ENCODE measurements at places on chromosomes 3 and 15.

GRCh38 chr3:102400142-102400541 is 34.7 kb upstream of the ZPLD1 start:
- DNase-seq: no peak

- no peak for DNase-seq
Measured at GRCh38 chr15:72516777-72517176, 42.6 kb downstream of the ARIH1 start.

GRCh38 chr3:16528581-16528993 is 15.1 kb upstream of the RFTN1 start:
- no peak for DNase-seq

- DNase-seq: peak; percentile 12
Measured at GRCh38 chr15:63344731-63345390, 36.8 kb downstream of the CA12 start.

GRCh38 chr15:41923401-41923997 is 29.6 kb upstream of the SPTBN5 start:
- no peak for DNase-seq

DNA sequence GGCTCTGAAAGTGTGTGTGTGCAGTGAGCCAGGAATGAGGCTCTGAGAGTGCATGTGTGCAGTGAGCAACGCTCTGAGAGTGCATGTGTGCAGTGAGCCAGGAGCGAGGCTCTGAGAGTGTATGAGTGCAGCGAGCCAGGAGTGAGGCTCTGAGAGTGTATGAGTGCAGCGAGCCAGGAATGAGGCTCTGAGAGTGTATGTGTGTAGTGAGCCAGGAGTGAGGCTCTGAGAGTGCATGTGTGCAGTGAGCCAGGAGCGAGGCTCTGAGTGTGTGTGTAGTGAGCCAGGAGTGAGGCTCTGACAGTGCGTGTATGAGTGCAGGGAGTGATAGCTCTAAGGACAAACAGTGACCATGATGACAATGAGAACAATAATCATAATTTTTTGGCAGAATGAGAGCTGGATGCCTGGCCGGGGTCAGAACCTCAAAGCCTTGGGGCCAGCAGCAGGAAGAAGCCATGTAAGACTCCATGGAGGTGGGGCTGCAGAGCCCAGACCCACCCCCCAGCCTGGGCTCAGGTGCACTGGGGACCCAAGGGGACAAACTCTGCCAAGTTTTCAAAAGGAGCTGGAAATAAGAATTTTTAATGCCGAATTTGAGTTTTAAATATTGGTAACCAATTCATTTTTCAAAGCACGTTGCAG is 85.7 kb upstream of the PRR20G start:
- no peak for DNase-seq

DNA sequence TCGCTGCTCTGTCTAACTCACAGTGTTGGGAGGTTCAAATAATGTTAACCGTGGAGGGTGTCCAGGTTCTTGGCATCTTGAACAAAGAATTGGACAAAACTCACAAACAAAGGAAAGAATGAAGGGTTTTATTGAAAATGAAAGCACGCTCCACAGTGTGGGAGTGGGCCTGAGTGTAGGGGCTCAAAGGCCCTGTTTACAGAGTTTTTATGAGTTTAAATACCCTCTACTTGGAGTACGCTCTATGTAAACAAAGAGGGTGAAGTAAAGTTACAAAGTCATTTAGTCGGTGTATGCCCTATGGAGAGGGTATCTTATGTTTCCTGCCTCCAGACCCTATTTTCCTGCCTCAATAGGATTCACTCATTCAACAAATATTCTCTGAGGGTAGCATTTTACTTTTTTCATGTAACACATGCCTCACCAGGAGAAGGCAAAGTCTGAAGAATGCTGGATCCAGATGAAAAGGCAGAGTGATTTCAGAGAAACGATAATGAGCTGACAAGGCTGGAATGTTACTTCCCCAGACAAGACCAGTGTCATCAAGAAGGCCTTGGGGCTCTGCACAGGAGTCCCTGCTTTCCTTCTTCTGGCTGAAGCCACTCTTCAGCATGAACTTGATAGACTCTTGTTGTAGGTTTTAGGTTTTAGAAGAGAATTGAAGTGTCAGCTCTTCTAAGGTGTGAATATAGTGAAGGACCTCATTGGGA is 163.6 kb downstream of the FAM43A start:
- no peak for DNase-seq

- DNase-seq: no peak
Measured at GRCh38 chr3:130935761-130936492, 42.0 kb downstream of the ATP2C1 start.

GRCh38 chr3:114329823-114330222 is 36.0 kb downstream of the TIGIT start:
- DNase-seq: no peak

DNA sequence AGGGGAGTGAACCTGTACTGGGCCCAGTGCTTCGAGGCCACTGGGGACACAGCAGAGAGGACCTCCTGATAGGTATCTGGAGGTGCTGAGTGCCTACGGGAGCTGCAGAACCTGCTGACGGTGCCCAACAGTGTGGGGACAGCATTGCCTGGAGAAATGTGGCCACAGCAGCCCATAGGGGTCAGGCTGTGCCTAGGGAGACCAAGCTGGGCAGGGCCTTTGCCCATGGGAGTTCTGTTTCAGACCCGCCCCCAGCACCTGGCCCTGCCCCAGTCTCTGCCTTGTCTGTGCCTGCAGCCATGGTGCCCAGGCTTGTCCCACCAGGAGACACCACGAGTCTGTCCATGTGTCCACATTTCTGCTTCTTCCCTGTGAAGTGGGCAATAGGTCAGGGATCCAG is 15.3 kb upstream of the RPL32 start:
- no peak for DNase-seq

- no peak for DNase-seq
Measured at GRCh38 chr3:183819831-183820230, 5.5 kb downstream of the MAP6D1 start.

DNA sequence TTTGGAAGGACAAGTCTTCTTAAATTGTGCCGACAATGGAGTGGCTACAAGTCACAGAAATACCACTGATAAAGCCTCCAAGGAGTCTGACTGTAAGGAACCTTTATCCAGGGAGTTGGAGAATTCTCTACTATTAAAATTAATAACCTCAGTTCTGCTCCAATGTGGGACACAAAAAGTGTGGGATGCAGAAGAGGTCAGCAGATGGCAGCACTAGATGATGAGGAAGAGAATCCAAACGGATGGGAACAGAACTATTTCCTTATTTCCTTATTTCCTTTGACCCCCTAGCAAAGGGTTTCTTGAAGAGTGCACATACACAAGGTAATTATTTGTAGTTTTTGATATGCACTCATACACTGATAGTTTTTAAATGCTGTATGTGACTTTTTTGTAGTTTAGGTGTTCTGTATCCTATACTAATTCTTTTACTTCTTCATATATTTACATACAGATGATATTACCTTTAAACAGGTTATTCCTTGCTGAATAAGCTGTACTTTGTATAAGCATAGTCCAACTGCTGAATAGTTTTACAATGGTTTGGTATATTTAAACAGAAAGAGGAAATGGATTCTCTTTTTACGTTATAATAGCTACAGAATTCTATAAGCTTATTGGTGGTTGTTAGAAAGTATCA is 25.6 kb upstream of the NLGN1 start:
- peak; percentile 42 for DNase-seq

GRCh38 chr3:192244591-192244990 is 482.8 kb downstream of the FGF12 start:
- DNase-seq: no peak

DNA sequence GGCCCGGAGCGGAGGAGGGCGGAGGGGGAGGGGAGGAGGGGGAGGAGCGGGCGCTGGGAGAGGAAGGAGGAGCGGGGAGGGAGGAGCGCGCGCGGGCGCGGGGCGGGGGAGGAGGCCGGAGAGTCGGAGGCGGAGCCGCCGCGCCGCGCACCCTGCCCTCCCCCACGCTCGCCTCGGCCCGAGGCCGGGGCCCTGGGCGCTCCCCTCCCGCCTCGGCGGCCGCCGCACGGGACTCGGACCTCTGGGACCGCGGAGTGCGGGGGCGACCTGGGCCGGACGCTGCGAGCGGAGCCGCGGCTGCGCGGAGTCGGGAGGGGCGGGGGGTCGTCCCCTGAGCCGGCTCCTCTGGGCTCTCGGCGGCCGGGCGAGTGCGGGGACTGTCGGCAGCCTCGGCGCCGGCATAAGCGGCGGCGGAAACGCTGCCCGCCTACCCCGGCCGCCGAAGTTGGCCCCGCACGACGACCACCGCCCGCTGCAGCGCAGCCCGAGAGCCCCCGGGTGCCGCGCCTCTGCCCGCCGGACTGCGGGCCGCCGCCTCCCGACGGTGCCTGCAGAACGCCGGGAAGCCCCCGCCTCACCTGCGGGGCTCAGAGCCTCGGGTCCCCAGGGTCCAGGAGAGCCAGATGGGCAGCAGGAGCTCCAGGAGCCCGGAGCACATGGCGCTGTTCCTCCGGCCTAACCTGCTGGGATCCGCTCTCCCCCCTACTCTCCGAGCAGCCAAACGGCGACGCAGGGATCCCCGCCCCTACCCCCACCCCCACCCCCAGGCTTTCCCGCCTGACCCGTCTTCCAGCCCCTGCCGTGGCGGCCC is 406 bp upstream of the GABRB3 start:
- no peak for DNase-seq

DNA sequence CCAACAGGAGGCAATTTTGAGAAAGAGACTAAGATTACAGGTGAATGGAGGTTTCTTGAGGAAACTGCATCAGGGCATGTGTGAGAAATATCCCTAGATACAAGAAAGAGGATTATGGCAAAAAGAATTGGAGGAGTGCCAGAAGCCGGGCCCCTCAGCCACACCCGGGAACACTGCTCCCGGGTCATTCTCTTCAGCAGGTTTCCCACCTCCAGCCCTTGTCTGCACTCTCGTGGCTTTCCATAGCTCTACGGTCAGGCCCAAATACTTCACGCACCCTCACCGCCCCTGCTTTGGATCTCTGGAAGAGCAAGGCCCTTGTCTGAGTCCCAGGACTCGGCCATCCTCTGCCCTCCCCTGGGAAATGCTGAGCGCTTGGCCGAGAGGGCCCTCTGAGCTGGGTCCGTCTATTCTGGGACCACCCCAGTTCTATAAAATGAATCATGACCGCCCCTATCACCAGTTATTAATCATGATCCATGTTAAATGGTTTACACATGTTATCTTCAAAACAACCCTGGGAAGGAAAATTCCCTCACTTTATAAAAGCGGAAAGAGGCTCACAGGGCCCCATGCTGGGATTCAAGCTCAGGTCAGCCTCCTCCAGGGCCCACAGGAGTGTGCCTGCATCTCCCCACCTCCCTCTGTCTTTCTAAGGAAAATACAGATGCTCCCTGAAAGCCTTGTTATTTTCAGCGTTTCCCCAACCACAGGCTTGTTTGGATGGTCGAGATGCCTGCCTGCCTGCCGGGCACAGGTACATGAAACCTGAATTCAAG is 38.8 kb upstream of the SPTBN5 start:
- no peak for DNase-seq

- DNase-seq: peak; percentile 48
Measured at GRCh38 chr3:193605876-193606275, 12.9 kb downstream of the OPA1 start.

- peak; percentile 22 for DNase-seq
Measured at GRCh38 chr3:132016061-132017041, 18.5 kb downstream of the CPNE4 start.

DNA sequence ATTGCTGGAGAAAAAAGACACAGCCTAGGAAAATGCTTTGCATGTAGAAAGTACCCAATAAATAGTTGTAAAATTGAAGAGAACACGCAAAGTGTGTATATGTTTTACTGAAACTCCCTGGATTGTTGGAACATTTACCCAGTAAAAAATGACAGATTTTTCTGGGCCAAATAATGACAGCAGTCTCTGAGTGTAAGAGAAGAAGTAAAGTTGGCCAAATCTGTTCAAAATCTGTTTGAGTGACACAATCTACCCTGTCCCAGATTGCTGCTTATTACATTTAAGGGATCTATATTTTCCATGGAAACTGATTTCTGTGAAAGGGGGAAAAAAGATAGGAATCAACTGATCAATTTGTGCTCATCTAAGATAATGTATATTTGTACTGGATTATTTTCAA is 267.9 kb downstream of the TUSC7 start:
- no peak for DNase-seq

GRCh38 chr15:38688761-38689160 is 124.1 kb upstream of the RASGRP1 start:
- no peak for DNase-seq

GRCh38 chr3:186247821-186248814 is 113.9 kb downstream of the DGKG start:
- DNase-seq: no peak

GRCh38 chr3:16807391-16807790 is 77.4 kb upstream of the PLCL2 start:
- no peak for DNase-seq

- DNase-seq: no peak
Measured at GRCh38 chr3:181917027-181917426, 205.3 kb downstream of the SOX2 start.

DNA sequence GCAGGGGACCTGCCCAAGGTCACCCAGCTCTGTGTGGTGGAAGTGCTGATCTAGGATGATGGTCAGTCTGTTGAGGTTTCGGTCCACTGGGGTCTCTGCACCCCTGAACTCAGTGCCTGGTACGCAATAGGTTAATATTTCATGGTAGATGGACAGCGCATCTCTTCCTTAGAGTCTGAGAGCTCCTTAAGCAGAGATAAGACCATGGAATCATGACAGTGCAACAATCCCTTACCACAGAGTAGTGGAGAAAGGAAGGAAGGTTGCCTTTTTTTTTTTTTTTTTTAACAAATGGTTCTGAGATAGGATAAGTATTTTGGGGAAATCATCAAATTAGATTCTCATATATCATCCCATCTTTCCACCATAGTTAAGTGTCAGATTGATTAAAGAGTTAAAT is 79.8 kb upstream of the SLC6A1 start:
- no peak for DNase-seq

- no peak for DNase-seq
Measured at GRCh38 chr3:133926736-133927539, 31.3 kb upstream of the RAB6B start.

DNA sequence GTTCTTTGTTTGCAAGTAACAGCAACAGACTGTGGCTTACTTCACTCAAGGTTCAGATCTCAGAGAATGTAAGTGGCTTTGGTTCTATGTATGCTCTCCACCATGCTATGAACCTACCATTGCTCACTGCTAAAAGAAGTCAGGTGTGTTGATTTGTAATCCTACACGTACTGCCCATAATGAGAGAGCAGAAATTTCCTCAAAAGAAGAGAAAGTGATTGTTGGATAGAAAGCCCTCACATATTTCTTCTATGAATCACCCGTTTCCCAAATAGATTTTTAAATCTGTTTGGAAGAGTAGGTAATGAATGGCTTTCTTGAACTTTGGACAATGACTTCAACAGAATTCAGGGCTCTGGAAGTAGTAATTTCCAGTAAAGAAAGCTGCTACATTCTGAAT is 565.4 kb downstream of the ROBO2 start:
- no peak for DNase-seq

DNA sequence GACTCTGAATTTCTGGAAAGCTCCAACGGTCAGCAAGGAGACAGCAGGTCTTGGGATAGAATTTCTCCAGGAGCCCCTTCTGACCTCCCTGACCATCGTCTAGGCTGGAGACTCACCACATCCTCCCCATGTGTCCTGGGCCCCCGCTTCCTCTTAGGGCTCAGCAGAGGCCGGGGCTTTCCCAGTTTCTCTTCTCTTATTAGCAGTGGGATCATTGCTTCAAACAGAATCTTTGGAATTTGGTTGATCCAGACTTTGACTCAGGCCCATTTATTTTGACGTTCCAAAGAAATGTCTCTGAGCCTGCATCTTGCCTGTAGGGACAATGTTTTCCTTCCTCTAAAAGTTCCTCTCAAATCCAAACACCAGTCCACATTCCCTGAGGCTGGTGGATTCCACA is 38.4 kb upstream of the SLC6A6 start:
- DNase-seq: no peak

- peak; percentile 47 for DNase-seq
Measured at GRCh38 chr15:89776274-89777072, at the start of gene MESP2. Gene MESP2 (plus strand): TSS chr15:89776332. CDS start chr15:89776358, 26 bp downstream.

GRCh38 chr3:57841818-57842217 is 85.7 kb downstream of the SLMAP start:
- DNase-seq: no peak
